ENCODE measurements at places on chromosomes 6 and 20.

- peak; percentile 16 for DNase-seq
These were observed 586 bp upstream of the LST1 start for GRCh38 chr6:31585491-31585890.

DNA sequence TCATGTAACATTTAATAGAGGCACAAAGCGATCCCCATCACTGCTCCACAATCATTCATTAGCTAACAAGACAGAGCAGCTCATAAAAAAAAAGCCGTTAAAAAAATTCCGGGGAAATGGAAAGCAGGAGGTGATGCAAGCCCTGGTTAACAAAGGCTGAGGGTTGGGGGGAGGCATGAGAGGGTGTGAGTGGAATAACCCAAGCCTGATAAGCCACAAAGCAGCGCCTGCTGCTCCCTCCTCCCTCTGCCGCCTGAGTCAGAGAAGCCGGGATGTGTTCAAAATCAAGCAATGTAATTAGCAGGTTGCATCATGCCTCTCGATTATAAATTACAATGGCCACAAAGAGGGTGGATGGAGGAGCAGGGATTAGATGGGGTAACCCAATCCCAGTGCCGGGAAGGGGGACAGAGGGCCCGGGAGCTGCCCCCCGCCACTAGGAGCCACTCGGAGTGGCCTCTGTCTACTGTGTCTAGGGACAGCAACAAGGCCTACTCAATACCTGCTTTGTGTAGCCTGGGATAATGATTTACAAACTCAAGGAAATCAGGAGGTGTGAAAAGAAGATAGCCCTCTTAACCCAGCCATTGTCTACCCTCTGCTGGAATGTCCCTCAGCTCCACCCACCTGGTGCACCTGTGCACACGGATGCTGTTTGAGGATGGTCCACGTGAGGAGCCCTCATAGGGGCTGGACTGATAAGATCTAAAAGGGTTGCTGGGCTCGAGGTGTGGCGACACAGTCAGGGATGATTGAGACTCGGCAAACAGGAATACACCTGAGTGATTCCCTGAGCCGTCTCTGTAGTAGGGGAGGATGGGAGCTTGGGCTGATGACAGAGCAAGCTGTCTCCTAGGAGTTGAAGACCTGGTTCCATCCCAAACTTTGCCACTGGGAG lies 156.9 kb downstream of the VEGFA start:
- DNase-seq: no peak

- DNase-seq: no peak
These were observed 4.9 kb downstream of the ARID1B start for GRCh38 chr6:156781861-156782631.

DNA sequence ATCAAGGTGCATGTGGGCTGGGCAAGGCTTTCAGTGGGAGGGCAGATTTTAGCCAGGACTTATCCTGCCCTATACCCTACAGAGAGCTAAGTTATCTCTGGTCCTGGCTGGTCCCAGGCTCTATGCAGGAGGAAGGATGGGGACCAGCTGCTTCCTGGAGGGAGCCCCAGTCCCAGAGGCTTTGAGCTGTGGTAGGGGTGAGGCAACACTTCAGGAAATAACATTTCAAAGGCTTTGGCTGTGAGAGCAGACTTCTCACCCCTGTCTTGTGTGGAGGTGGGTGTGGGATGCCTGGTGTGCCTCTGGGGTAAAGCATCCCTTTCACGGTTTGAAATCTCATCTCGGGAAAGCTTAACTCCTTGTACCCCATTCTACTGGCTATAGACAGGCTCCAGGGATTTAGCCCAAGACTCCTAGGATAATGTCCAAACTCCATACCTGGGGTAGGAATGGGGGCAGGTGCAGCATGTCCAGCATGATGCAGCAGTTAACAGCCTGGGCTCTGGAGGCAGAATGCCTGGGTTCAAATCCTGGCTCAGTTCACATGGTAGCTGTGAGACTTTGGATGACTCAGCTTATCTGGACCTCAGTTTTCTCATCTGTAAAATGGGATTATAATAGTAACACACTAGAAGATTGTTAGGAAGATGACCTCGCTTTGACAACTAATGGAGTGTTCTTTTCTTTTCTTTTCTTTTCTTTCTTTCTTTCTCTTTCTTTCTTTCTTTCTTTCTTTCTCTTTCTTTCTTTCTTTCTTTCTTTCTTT lies 27.5 kb upstream of the SIRPA start:
- no peak for DNase-seq

DNA sequence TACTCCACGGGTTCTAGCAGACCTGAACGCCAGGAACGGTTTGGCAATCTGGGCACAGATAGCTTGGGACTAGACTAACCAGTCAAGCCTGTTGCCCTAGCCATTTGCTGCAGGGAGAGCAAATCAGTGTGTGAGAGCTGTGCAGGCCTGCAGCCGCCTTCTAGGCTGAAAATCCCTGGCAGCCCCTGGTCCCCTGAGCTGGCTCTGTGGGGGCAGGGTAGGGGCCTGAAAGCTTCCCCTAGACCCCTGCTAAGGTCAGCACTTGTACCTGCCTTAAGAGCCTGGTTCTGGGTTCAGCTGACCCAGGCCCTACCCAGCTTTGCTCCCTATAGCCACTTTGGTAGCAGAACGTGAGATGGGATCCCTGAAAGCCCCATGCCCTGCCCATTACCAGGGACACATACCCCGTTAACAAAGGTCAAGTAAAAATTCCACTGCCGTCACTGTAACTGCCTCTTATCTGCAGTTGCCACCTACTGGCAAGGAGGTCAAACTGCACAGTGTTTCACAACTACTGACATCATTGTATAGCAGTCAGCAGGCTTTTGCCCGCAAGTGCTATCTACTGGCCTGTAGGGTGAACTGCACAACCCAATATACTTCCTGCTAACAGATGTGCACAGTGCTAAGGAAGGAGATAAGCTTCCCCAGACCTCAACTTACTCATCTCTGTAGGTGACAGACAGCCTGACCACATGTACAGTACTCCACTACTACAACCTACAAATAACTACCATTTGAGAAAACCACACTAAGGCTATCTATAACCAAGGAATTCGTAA lies 95.1 kb upstream of the OLIG3 start:
- DNase-seq: no peak

DNA sequence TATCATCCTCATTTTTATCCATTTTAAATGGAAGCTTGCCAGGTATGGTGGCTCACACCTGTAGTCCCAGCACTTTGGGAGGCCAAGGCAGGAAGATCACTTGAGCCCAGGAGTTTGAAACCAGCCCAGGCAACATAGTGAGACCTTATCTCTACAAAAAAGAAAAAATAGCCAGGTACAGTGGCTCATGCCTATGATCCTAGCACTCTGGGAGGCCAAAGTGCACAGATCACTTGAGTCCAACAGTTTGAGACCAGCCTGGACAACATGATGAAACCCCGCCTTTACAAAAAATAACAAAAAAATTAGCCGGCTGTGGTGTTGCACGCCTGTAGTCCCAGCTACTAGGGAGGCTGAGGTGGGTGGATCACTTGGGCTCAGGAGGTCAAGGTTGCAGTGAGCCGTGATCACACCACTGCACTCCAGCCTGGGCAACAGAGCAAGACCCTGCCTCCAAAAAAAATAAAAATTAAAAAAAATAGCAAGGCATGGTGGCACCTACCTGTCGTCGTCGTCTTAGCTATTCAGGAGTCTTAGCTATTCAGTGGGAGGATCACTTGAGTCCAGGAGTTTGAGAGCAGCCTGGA lies 89.0 kb downstream of the TCP11 start:
- DNase-seq: no peak

GRCh38 chr20:36319356-36320260 lies 13.5 kb downstream of the DLGAP4 start:
- no peak for DNase-seq

DNA sequence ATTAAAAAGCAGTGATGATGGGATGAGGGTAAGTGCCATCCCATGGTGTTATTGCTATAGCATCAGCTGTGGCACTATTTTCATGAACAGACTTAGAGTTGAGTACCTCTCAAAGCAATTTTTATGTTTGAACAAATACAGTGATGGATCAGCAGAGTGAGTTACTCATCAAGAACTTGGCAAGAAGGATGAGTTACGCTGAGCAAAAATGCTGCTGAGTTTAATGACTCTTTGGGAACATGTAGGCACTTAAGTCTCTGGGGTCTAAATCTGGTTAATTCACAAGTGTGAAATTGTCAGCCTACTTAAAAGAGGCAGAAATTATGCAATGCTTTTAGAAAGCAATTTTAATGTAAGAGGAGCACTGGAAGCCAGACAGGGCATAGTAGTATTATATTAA lies 78.5 kb upstream of the AHI1 start:
- no peak for DNase-seq

DNA sequence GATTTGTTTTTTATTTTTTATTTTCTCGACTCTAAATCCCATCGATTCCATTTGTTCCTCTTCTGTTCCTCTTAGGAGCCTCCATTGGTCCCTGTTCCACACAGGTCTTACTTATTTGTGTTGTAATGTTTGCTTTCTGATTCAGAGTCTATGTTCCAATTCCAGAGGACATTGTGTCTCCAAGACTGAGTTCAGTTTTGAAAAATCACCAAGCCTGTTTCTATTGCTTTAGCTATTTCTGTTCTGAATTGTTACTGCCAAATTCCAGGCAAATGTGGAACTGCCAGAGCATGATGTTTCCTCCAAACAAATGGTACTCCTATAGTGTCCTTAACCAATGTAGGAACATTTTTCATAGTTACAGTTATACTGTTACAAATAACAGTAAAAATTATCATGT lies 270.9 kb upstream of the SPTLC3 start:
- no peak for DNase-seq

GRCh38 chr20:42336576-42336975 lies 718.4 kb upstream of the CHD6 start:
- no peak for DNase-seq

- DNase-seq: peak; percentile 29
These were observed 7.7 kb downstream of the BRPF3 start for GRCh38 chr6:36204068-36204753.

- DNase-seq: no peak
These were observed 248.6 kb downstream of the HIVEP2 start for GRCh38 chr6:142696123-142697000.

- DNase-seq: no peak
These were observed 20.7 kb upstream of the ENPP1 start for GRCh38 chr6:131787079-131787478.

- no peak for DNase-seq
These were observed 25.1 kb downstream of the FKBP5 start for GRCh38 chr6:35663447-35664235.

- DNase-seq: no peak
These were observed 48.5 kb downstream of the SLC22A1 start for GRCh38 chr6:160170018-160170680.

- DNase-seq: no peak
These were observed 239.2 kb downstream of the SYNDIG1 start for GRCh38 chr20:24708411-24709295.

- no peak for DNase-seq
These were observed 60.5 kb upstream of the DUSP22 start for GRCh38 chr6:231779-232178.

GRCh38 chr6:117142995-117143394 lies 122.4 kb upstream of the VGLL2 start:
- no peak for DNase-seq

DNA sequence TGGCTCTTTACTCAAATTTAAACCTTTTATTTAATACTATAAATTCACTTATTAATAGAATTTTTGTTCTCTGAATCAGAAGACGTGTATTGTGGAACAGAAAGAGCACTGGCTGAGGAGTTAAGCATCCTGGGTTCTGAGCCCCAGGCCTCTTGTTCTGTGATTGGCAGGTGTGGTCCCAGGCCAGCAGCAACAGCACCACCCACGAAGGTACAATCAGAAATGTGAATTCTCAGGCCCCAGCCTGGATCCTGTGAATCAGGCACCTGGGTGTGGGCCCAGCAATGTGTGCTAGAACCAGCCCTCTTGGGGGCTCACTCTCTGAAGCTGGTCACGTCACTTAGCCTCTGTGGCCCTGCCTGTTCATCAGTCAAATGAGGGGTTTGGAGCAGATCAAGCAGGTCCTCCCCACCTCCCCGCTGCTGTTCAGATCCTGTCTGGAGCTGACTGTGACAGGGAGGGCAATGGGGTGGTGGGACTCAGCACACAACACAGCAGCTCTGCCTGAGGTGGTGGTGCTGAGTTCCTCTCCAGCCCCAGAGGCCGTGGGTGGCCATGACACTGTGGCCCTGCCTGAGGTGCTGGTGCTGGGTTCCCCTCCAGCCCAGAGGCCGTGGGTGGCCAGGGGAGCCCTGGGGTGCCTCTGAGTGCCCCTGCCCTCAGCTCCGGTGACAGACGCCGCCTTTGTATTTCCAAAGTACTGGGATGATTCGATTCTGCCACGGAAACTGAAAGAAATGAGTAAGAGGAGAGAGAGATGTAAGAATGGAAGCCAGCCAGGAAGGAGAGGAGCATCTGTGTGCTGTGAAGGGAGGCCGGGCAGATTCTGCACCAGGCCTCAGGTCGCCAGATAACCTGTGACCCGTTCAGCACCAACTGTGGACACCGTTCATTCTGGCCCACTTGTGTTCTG lies 41.6 kb upstream of the FRMD1 start:
- no peak for DNase-seq

- DNase-seq: no peak
These were observed 30.5 kb downstream of the SAYSD1 start for GRCh38 chr6:39084506-39084905.

DNA sequence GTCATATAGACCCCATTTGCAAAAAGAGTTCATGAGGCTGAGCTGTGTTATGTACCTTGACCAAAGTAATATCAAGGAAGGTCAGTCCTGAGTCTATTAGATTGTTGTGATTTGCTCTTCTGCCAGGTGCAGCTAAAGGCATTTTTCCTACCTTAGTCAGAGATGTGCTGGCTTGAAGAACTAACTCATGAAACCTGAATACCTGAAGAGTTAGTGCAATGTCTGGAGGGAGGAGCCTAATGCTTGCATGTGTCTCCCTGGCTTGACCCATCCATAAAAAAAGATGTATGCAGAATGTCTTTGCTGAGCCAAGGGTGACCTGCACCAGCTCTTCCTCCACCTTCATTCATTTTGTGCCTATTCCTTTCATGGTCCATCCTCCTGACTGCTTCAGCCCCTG lies 742.0 kb downstream of the KIF16B start:
- no peak for DNase-seq

GRCh38 chr6:126172131-126172530 lies 167.8 kb upstream of the CENPW start:
- no peak for DNase-seq

GRCh38 chr20:43658723-43659419 lies 8.0 kb upstream of the MYBL2 start:
- no peak for DNase-seq

GRCh38 chr6:104601131-104601651 lies 258.5 kb downstream of the HACE1 start:
- DNase-seq: no peak

GRCh38 chr6:28567506-28567905 lies 41.8 kb downstream of the GPX5 start:
- no peak for DNase-seq

DNA sequence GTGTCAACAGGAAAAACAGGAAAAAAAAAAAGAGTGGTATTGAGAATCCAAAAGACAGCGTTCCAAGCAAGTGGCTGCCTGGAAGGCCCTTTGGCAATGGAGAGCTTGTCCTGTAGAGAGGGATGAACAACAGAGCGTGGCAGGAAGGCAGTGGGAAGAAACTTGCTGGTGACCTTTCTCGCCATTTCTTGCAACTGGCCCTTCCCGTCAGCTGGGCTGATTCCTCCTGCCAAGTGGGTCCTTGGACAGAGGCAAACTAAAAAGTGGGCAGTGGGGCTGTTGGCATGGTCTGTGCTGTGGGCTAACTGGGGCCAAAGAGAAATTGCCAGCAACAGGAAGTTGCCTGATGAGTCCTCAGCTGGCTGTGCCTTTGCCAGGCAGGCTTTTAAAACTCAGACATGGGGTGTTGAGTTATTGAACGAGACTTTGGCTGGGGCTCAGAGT lies 43.9 kb upstream of the CLDN20 start:
- DNase-seq: no peak
